ENCODE measurements at places on chromosomes 3 and 15.

- no peak for DNase-seq
Observed at GRCh38 chr3:151410891-151411559, 26.5 kb upstream of the P2RY12 start.

DNA sequence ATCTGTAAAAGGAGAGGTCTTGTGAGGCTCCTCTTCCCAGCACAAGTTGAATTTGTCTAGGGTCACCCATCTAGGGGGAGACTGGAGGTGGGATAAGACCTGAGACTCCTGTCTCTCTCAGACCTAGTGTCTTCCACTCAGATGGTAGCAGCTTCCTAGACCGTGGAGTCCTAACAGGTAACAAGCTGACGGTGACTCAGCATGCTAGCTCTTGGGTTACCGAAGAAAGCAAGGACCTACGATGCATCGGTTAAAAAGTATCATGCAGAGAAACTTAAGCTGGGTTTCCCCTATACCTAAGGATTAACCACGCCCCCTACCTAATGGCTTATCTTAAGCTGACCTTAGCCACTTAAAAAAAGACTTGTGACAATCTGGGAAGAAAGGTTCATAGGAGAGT, 7.6 kb downstream of the LRRN1 start:
- DNase-seq: no peak

DNA sequence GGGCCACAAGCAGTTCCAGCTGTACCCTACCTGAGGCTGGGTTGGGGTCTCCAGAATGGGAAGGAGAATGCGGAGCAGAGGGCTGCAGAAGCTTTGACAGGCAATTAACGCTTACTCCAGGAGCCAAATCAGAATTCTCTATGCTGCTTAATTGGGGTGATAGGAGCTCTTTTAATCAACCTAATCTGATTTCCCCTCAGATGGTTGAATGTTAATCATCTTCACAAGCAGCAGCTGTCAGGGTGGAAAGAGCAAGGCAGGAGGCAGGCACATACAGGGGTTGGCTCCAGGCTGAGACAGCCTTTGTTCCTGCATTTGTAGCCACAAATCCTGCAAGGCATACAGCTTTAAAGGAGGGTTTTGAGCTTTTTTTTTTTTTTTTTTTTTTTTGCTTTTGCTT, 2.6 kb downstream of the CILP start:
- DNase-seq: no peak

- peak; percentile 28 for DNase-seq
Observed at GRCh38 chr3:27253831-27254230, 115.4 kb downstream of the NEK10 start.

DNA sequence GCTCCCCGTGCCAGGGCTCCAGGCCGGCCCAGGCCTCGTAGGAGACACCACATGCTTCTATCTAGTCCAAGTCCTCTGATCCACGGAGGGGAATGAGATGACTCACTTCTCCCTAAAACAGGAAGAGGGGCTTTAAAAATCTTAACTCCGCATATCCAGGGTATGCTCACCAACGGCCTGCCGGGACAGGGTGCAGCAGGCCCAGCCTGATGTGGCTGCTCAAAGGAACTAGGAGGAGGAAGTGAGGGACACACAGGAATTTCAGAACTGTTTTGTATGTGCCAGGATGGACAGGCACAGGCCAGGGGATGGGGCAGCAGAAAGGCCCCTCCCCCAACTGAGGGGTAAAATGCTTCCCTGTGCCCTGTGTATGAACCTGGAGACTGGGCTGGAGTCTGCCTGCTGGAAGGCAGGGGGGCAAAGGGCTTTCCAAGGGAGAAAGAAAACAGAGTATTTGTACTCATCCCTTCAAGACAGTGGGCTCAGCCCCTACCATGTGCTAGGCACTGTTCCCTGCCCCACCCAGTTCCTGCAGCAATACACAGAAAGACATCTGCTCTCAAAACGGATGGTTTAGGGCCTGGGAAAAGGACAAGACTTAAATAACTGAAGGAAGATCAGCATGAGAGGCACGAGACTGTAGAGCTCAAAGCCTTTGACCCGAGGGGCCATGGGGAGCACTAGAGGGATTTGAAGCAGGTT, 22.1 kb downstream of the CHDH start:
- DNase-seq: no peak

- DNase-seq: no peak
Observed at GRCh38 chr15:51864408-51865056, 35.1 kb downstream of the TMOD3 start.

DNA sequence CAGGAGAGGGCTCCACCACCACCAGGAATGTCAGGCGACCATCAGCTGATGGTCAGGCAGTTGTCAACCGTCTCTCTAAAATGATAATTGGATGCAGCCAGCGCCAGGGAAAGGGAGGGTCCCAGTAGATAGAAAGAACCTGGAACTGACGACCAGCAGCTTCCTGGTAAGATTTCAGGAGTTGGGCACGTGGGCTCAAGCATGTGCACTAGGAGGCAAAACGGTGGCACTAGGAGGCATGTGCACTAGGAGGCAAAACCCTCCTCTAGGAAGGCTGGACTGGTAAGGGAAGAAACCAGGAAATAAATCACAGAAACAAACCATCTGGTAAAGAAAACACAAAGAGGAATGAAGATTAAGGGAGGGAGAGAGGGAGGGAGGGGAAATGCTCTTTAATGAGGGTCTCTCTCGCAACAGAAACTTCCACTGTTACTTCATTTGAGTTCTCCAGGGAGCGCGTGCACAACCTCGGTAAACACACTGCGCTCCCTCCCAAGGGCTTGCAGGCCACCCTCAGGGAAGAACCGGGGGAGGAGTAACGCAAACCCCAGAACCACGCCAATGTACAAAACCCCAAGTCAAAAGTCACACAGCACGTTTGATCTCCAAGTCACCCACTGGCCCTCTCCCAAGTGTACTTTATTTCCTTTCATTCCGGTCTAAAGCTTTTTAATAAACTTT, 116.7 kb downstream of the XXYLT1 start:
- no peak for DNase-seq

DNA sequence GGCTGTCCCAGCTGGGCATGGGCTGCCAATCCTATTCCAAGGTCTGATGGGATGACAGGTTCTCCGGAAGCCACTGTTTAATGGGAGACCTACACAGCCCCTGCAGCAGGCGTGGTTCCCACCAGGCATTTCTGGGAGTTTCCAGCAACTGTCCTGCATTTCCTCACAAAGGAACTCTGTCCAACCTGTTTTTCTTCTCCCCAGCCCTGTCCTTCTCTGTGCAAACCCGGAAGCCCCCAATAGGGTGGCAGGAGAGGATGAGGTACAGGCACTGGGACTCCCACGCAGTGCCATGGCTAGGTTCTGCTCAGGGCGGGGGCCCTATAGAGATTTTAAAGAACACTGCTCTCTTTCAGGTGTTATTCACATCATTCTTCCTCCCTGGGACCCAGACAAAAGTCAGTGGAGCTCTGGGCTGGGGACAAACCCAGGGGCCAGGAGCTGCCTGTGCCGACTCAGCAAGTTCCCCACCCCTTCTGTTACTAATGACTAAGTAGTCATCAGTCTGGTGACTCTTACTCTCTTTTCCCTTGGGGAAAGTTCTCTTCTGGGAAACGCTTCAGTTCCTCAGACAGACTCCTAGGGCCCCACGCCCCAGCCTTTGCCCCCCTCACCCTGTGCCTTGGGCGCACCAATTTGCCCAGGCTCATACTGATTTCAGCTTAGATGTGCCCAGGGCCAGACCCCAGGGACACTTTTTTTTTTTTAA, 97.7 kb downstream of the CD47 start:
- DNase-seq: no peak

GRCh38 chr3:48222616-48223513, at the start of gene CAMP:
TSS of gene CAMP (plus strand) at chr3:48223495. CDS start at chr3:48223512, 17 bp downstream.
- DNase-seq: peak; percentile 79

GRCh38 chr15:22951381-22952280, 28.5 kb downstream of the CYFIP1 start:
- no peak for DNase-seq

DNA sequence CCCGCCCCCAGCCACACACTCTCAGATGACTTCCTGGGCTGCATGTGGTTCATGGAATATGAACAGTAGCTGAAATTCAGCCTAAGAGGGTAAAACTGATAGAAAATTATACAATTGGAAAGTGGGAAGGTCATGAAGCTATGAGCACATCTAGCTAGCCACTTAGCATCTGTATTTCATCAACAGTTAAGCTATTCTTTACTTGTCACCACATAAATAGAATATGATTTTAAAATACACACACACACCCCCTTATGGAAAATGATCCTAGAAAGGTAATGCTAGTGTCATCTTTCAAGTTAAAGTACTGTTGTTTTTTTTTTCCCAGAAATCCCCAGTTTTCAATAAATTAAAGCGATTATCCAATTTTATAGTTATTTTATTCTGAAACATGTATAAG, 3.6 kb downstream of the MAP4 start:
- no peak for DNase-seq

DNA sequence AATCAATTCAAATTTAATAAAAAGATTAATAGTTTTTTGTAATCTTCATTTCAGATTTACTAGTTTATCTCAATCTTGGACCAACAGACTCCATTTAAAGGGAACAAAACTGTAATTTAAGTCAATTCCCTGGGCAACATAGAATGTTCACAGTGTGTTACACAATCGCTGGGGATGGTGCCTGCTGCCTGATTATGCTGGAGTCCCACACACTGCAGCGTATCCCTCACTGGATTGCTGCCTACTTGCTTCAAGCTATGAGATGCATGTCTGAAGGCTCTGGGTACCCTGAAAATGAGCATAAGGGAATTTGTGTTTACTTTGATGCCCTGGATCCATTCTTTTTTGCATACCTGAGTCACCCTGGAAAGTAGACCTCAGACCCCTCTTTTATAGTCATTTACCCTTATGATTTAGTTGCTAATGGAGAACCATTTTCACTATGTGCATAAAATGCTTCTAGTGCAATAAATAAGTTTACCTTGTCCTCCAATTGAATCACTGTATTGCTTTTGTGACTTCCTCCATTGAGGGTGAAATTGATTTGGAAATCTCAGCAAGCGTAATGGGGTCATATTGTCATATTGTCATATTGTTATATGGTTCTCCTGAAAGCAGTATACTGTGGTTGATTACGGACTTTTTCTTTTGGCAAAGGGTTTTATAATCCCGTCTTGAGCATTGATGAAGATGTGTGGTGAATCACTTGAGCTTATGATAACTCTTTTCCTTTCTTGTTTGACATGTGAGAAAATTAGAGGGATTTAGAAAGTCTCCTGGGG, 35.9 kb downstream of the ITPR1 start:
- DNase-seq: no peak

- DNase-seq: no peak
Observed at GRCh38 chr3:25438791-25439555, 10.9 kb downstream of the RARB start.

DNA sequence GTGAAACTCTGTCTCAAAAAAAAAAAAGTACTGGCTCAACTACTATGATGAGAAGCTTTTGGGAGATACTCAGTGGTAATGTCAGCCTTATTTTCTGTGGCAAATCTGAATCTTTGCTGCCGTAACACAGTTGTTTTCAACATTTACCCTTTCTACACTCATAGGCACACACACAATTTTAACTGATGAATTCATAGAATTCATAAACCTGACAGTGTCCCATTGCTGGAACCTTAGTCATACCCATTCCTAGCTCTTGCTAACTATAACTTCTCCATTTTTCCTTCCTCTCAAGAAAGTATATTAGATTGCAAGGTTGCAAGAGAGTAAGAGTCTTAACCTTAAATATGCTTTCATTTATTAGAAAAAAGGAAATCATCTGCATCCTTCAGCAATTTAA, 496.6 kb downstream of the FHIT start:
- DNase-seq: no peak

DNA sequence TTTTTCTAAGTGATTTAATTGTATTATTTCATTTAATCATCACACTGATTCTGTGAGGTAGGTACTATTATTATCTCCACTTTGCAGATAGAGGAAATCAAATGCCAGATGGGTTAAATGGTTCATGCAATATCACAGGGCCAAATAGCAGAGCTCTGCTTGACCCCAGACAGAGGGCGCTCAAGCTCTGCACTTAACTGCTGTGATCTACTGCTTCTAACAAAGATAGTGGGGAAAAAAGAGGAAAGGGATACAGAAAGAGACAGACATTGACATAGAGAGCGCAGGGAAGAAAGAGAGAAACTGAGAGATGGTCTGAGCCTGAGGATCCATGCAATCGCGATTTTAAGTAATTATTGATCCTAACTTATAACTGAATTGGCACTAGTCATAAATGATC, 279.1 kb upstream of the THRB start:
- no peak for DNase-seq

DNA sequence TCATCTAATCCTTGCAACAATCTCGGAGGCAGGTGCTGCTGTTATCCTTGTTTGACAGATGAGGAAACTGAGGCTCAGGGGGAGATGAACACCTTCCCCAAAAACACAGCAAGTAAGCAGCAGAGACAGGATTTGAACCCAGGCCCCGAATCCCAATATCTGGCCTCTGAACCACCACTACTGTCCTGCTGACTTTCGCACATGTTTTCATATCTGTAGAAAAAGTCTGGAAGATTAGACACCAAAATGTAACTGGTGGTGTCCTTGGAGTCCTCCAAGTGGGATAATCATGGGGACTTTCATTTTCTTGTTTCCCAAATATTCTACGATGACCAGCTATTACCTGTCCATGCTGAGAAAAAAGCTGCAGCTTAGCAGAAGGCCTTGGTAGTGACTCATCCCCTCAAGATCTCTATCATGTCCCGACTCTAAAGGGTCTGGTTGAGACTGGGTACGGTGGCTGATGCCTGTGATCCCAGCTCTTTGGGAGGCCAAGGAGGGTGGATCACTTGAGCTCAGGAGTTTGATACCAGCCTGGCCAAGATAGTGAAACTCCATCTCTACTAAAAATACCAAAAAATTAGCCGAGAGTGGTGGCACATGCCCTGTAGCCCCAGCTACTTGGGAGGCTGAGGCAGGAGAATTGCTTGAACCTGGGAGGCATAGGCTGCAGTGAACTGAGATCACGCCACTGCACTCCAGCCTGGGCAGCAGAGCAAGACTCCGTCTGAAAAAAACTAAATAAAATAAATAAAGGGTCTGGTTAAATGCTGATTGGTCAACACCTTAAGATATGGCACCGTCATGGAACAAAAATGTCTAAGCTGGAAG, 8.6 kb downstream of the IRAK2 start:
- no peak for DNase-seq

GRCh38 chr3:132871956-132872355, 149.7 kb upstream of the NPHP3 start:
- no peak for DNase-seq

GRCh38 chr15:95371664-95372063, 958.8 kb upstream of the NR2F2 start:
- DNase-seq: no peak

- DNase-seq: no peak
Observed at GRCh38 chr3:126208606-126209256, 28.3 kb upstream of the ALDH1L1 start.

DNA sequence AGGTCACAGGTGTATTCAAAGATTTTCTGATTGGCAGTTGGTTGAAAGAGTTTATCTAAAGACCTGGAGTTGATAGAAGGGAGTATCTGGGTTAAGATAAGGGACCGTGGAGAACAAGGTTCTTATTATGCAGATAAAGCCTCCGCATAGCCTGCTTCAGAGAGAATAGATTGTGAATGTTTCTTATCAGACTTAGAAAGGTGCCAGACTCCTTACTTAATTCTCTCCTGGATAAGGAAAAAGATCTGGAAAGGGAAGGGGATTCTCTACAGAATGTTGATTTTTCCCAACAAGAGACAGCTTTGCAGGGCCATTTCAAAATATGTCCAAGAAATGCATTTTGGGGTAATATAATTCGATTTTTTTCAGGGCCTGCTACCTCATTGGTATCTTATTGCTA, 341.3 kb upstream of the RARB start:
- DNase-seq: no peak

Data from germinal center (tissue), 1 donor.